ENCODE measurements at places on chromosomes 5 and 9. TPM values are rescaled to one million over a fixed set of nuclear protein-coding genes. Genes with fewer than 3 reads are reported as not detected.

The CAMK2A gene
- not detected for total RNA-seq

GRCh38 chr5:160555581-160555970 is 133.9 kb downstream of the PTTG1 start:
- no peaks in the 10 kb centered on the region for H3K36me3 ChIP-seq
- H3K27me3 ChIP-seq, result no peaks in the 10 kb centered on the region
- H3K4me3 ChIP-seq, result no peak overlapping the region
- DNase-seq, result no peak

The SLCO6A1 gene
- not detected for total RNA-seq

The PCDHGB2 gene
- total RNA-seq, result 0.10 TPM

The MCIDAS gene
- not detected for total RNA-seq

- peak; percentile 69 for DNase-seq
- peaks cover 46% of the 10 kb centered on the region for H3K4me1 ChIP-seq
- H3K4me3 ChIP-seq, result peak overlapping the region; percentile 97
- H3K36me3 ChIP-seq, result peaks cover 55% of the 10 kb centered on the region
- H3K27ac ChIP-seq, result peak overlapping the region; percentile 98
- H3K27me3 ChIP-seq, result no peaks in the 10 kb centered on the region
Observed at GRCh38 chr9:133349965-133350616, 2.1 kb downstream of the RPL7A start.

The CDO1 gene
- total RNA-seq, result 0.31 TPM

- H3K4me3 ChIP-seq, result no peak overlapping the region
- H3K36me3 ChIP-seq, result no peaks in the 10 kb centered on the region
- no peak overlapping the region for H3K27ac ChIP-seq
- peaks cover 33% of the 10 kb centered on the region for H3K27me3 ChIP-seq
- no peak for DNase-seq
Observed at GRCh38 chr5:991472-992267, 16.9 kb upstream of the NKD2 start.

The OR1Q1 gene
- total RNA-seq, result not detected

The SPATA31A7 gene
- not detected for total RNA-seq

- DNase-seq, result no peak
- H3K4me1 ChIP-seq, result peaks cover 8% of the 10 kb centered on the region
- H3K27ac ChIP-seq, result no peak overlapping the region
- H3K27me3 ChIP-seq, result no peaks in the 10 kb centered on the region
- H3K36me3 ChIP-seq, result no peaks in the 10 kb centered on the region
- H3K4me3 ChIP-seq, result no peak overlapping the region
Observed at GRCh38 chr9:70571258-70571657, 156.8 kb upstream of the KLF9 start.

The PSMD5 gene
- 69.7 TPM for total RNA-seq

- peaks cover 11% of the 10 kb centered on the region for H3K36me3 ChIP-seq
- H3K27ac ChIP-seq, result no peak overlapping the region
- no peak for DNase-seq
- H3K27me3 ChIP-seq, result peaks cover 66% of the 10 kb centered on the region
- no peak overlapping the region for H3K4me3 ChIP-seq
Observed at GRCh38 chr5:77633207-77633675, 5.3 kb downstream of the OTP start.

- H3K4me3 ChIP-seq, result no peak overlapping the region
- DNase-seq, result no peak
- peaks cover 3% of the 10 kb centered on the region for H3K4me1 ChIP-seq
- H3K27ac ChIP-seq, result no peak overlapping the region
Observed at GRCh38 chr9:135090547-135090946, 3.1 kb downstream of the OLFM1 start.

- H3K27me3 ChIP-seq, result no peaks in the 10 kb centered on the region
- peaks cover 42% of the 10 kb centered on the region for H3K4me1 ChIP-seq
- no peak for DNase-seq
- no peak overlapping the region for H3K4me3 ChIP-seq
- no peaks in the 10 kb centered on the region for H3K36me3 ChIP-seq
Observed at GRCh38 chr9:76018235-76018634, 127.8 kb downstream of the PCSK5 start.

The PCDHGA8 gene
- total RNA-seq, result not detected

Measured in activated CD4-positive, alpha-beta memory T cell treated with anti-CD3 and anti-CD28 coated beads for 36 hours (primary cell).